ENCODE measurements at places on chromosomes 12 and 14.
A peak's percentile ranks its signal among the peaks of the same experiment; 100 is the strongest.

DNA sequence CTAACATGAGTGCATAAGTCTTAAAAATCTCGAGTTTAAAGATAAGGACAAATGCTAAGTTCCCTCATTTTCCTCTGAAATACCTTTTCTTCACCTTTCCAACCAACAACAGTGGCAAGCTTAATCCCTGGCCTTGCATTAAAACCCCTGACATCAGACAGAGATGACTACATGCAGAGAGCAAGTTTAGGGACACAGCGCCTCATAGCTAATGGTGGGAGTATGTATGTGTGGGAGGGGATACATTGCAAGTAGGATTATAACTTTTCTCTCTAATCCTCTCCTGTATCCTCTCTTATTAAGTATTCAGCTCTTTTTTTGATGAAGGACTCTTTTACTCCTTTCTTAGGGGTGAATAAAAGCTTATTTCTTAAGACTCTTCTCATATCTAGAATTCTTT lies 547.1 kb downstream of the CCER1 start:
- DNase-seq: peak; percentile 2

- no peak for DNase-seq
Measured at GRCh38 chr14:68247676-68248268, 428.2 kb downstream of the RAD51B start.

- no peak for DNase-seq
Measured at GRCh38 chr14:84998216-84998615, 531.7 kb upstream of the FLRT2 start.

GRCh38 chr12:42969355-42969754 lies 379.8 kb upstream of the PRICKLE1 start:
- no peak for DNase-seq

- DNase-seq: no peak
Measured at GRCh38 chr12:59580050-59580449, 15.8 kb upstream of the SLC16A7 start.

DNA sequence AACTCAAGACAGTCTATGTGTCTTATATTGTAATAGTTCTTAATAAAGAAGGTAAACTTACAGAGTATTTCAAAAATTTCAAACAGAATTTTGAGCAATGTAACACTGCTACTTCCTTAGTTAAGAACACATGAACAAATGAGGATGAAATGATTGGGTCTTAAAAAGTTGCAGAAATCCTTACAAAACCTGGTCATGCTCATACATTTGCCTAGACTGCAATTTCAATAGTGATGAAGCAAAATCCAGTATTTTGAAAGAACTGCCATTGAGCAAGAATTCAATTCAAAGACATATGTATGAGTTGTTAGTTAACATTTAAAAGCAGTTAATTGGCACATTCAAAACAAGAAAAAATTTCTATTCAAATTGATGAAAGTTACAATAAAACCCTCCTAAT lies 17.8 kb upstream of the HIF1A start:
- no peak for DNase-seq

- DNase-seq: no peak
Measured at GRCh38 chr14:63911404-63911803, 58.6 kb downstream of the SYNE2 start.

- DNase-seq: peak; percentile 29
Measured at GRCh38 chr14:81169711-81170103, 51.1 kb downstream of the GTF2A1 start.

DNA sequence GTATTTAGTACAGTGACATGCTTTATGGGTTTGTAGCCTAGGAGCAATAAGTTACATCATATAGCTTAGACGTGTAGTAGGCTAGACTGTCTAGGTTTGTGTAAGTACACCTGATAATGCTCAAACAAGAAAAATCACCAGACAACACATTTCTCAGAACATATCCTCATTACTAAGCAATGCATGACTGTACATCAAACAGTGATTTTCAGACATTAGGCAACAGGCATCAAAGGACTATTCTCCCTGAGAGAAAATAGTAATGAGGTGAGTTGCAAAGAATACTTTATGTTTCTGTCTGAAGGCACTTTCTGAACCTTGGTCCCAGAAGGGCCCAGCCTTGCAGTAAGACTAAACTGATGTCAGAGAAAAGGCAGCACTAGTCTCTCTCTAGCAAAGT lies 48.4 kb upstream of the SYT10 start:
- DNase-seq: no peak

GRCh38 chr14:97022741-97023140 lies 225.6 kb downstream of the VRK1 start:
- DNase-seq: no peak

DNA sequence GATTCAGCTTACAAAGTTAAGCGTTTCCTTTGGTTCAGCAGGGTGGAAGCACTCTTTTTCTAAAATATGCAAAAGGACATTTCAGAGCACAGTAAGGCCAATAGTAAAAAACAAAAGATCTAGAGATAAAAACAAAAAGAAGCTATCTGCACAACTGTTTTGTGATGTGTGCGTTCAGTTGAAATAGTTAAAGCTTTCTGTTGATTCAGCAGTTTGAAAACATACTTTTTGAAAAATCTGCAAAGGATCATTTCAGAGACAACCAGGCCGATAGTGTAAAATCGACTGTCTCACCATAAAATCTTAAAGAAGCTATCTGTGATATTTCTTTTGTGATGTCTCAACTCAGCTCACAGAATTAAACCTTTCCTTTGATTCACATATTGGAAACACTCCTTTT lies 300.0 kb upstream of the ALG10B start:
- no peak for DNase-seq

DNA sequence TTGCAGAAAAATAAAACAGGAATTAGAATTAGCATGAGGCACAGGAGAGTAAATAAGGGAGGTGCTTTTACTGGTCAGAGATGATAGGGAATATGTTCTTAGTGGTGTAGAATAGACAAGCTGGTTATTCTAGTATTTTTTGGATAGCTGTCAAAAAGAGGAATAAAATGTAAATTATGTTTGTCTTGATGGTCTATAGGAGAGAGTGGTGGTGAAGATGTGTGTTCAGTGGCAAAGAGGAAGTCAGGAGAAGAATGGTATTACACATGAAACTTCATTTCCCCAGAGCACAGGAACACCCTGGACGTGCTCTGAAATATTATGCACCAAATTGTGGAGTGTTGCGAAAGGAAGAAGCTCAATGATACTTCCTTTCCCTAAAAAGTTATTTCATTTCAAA lies 27.8 kb downstream of the MUCL1 start:
- DNase-seq: no peak

- no peak for DNase-seq
Measured at GRCh38 chr12:128938886-128939285, 85.6 kb downstream of the GLT1D1 start.

DNA sequence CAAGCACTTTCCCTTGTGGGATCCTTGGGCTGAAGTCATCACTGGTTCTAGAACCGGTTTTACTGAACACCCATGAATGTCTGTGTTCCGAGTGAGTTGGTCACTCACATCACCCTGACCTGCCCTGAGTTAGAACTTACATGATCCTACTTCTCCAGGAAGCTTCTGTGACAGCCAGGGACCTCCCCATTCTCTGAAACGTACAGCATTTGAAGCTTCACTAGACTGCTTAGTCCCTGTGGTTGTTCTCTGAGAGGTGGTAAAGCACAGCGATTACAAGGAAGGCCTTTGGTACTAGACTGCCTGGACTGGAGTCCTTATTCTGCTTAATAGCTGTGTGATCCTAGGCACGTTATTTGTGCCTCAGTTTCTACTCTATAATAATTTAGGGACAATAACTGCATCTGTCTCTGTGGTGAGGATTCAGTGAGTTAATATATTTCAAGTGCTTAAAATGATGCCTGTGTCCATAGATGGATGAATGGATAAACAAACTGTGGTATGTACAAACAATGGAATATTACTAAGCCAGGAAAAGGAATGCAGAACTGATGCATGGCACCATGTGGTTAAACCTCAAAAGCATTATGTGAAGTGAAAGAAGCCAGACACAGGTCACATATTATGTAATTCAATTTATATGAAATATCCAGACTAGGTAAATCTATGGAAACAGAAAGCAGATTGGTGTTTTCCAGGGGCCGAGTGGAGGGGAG lies 54.7 kb upstream of the DDX11 start:
- DNase-seq: no peak

- DNase-seq: no peak
Measured at GRCh38 chr14:69814397-69814796, 17.4 kb upstream of the SLC10A1 start.

- no peak for DNase-seq
Measured at GRCh38 chr12:129215556-129215955, 362.3 kb downstream of the GLT1D1 start.

DNA sequence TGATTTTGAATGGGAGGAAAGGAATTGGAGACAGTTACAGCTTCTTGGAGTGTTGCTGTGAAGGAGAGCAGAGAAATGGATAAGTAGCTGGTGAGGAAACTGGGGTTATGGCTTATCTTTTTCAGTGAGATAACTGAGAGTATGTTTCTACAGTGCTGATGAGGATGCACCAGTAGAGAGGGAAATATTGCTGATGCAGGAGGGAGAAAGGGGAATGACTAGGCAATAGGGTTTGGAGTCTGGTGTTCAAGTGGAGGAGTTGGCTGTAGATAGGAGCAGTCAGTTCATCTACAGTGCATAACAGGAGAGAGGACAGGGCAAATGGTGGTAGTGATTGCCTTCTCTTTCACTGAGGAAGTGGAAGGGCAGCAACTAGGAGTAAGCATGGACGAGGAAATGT lies 33.0 kb downstream of the SPATS2 start:
- DNase-seq: no peak

DNA sequence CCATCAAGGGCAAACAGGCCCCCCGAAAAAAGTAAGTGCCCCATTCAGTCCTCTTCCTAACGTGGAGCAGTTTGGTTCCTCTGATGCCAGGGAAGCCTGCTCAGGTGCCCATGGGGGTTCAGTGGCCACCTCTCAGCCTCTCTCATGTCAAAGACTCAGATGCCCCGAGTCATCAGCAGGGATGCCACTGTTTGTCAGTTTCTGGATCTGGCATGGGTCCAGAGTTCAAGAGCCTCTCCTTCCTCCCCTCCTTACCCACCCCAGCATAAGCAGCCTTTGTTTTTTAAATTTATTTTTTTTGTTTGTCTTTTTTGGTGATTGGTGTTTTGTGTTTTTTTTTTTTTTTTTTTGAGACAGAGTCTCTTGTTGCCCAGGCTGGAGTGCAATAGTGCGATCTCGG lies 11.3 kb downstream of the KMT5A start:
- DNase-seq: no peak

DNA sequence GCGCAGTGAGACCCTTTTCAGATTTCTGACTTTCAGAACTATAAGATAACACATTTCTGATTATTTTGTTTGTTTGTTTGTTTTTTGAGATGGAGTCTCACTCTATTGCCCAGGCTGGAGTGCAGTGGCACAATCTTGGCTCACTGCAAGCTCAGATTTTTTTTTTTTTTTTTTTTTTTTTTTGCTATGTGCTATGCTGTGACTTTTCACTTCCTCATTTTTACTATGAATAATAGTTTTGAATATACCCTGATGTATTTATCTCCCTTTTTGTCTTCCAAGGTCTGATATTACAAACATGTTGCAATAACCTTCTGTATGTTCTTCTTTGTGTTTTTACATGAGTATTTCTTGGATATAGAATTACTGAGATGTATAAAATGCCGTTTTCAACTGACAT lies 658.7 kb upstream of the SEL1L start:
- DNase-seq: no peak

GRCh38 chr12:110778833-110779577 lies 36.3 kb upstream of the PPP1CC start:
- no peak for DNase-seq

DNA sequence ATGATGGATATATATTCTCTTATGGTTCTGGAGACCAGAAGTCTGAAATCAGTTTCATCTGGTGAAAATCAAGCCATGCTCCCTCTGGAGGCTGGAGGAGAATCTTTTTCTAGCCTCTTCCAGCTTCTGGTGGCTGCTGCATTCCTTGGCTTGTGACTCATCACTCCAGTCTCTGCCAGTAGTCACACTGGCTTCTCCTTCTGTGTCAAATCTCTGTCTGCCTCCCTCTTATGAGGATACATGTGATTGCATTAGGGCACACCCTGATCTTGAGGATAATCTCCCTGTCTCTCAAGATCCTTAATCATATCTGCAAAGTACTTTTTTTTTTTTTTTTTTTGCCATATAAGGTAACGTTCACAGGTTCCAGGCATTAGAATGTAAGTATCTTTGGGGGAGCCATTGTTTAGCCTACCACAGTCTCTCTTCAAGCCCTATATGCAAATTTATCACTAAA lies 17.7 kb downstream of the DNAL1 start:
- peak; percentile 97 for DNase-seq

GRCh38 chr12:22350886-22351285 lies 16.4 kb upstream of the ST8SIA1 start:
- DNase-seq: no peak

GRCh38 chr14:61281948-61282275 lies 774 bp upstream of the TMEM30B start:
- DNase-seq: no peak

DNA sequence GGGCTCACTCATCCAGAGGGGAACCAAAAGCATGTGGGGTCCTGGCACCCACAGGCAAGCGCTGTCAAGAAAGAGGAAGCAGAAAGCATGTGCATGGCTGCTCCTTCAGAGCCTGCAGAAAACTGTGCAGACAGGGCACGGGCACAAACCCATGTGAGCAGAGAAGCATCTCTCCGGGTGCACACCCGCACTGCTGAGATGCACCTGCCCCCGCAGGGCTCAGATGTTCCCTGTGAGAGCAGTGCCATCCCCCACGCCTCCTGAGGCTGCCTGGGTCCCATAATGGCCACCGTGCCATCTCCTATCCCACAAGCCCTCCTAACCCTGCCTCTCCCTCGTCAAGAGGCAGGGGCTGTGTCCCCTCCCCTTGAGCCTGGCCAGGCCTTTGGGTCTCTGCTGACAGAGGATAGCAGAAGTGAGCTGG lies 32.3 kb upstream of the INF2 start:
- no peak for DNase-seq

GRCh38 chr14:63045612-63046320 lies 508 bp upstream of the KCNH5 start:
- DNase-seq: peak; percentile 29

- DNase-seq: no peak
Measured at GRCh38 chr14:95835121-95835730, 41.4 kb upstream of the TUNAR start.

DNA sequence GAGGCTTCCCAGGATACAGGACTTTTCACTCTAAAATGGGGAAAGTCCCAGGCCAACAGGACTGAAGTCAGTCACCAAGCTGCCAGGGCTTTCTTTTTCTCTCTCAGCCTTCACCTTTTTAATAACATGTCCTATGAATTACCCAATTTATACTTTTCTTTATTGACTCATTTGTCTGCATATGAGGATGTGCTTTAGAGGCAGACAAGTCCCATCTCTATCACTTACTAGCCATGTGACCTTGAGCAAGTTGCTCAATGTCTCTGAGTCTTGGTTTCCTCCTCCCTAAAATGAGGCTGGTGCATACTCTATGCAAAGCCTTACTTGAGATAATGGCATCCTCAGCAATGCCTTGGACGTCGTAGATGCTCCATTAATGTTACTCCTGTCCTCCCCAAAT lies 98.1 kb upstream of the TMPO start:
- peak; percentile 14 for DNase-seq

All from EH (cell line).